ENCODE measurements at places on chromosomes 6 and 20.
A peak's percentile ranks its signal among the peaks of the same experiment; 100 is the strongest.

- no peak for DNase-seq
Measured at GRCh38 chr6:21996425-21997118, 300.3 kb downstream of the PRL start.

GRCh38 chr20:23005776-23006175, 29.3 kb upstream of the SSTR4 start:
- DNase-seq = no peak

DNA sequence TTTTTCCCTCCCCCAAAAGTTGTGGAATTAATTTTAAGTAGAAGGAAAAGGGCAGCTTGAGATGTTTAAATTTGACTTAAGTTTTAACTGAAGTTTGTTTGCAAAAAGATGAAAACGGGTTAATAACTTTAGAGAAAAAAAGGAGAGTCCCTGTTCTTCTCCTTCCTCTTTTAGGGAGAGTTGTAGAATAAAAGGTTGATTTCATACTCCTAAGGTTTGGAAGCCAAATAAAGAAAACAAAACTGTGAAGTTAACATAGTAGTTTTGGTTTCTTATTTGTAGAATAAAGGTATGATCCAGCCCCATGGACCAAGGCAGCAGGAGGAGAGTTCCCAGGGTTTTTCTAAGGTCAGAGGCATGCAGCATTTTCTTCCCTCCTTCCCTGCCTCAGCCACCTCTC, 33.4 kb downstream of the FOXO3 start:
- DNase-seq = no peak

DNA sequence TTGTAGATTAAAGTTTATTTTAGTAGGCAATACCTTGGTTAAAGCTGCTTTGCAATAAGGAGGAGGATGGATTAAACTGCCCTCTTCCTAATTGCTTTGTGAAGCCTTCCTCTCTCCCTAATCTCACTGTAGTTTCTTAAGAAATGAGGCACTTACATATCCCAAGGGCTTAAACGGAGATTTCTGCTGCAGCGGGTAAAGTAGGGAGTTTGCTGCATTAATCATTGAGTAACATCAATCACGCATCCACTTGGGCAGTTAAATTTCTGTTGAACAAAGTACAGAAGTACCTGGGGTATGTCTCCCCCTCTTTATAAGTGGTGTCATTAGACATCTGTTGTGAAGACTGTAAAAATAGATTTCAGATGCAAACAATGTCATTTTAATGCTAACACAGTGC, 29.5 kb upstream of the ARID1B start:
- DNase-seq = peak; percentile 84

DNA sequence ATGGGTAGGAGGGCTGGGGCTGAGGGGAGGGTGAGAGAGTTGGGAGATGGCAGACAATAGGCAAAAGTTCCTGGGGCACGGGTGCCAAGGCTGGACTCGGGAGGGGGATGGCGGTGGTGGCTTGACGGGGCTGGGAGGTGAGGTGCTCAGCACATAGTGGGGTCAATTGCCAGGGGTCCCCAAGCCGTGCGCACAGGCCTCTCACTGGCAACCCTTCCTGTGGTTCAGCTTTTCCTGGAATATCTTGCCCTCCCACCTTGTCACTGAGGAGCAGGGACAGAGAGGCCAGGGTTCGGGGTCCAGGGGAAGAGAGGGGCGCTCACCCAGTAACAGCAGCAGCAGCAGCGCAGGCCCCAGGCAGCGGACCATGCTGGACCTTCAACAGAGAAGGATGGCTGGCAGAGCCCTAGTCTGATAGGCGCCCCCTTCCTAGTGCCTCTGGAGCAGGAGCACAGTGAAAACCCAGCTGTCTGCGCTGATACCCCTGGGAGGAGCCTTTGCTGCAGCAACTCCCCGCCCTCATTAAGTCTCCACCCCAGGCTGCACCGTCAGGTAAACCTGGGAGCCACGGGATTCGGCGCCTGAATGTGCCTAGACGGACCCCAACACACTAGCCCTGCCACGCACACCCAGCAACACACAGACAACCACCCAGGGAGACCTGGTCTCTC, at the start of gene GFRA4:
Gene GFRA4, minus strand, starts transcription at position 369 of the 671 bp plus-strand sequence. Its CDS starts 0 bp downstream, at position 369.
- no peak for DNase-seq

DNA sequence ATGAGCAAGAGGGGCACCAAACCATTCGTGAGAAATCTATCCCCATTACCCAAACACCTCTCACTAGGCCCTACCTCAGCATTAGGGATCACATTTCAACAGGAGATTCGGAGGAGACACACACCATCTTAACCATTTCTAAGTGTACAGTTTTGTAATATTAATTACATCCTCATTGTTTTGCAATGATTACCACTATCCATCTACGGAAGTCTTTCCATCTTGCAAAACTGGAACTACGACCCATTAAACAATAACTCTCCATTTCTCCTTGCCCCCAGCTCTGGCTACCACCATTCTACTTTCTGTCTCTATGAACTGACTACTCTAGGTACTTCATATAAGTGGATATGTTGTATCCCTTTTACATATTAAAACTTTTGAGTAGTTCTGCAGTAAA, 20.1 kb downstream of the ACOT13 start:
- no peak for DNase-seq

DNA sequence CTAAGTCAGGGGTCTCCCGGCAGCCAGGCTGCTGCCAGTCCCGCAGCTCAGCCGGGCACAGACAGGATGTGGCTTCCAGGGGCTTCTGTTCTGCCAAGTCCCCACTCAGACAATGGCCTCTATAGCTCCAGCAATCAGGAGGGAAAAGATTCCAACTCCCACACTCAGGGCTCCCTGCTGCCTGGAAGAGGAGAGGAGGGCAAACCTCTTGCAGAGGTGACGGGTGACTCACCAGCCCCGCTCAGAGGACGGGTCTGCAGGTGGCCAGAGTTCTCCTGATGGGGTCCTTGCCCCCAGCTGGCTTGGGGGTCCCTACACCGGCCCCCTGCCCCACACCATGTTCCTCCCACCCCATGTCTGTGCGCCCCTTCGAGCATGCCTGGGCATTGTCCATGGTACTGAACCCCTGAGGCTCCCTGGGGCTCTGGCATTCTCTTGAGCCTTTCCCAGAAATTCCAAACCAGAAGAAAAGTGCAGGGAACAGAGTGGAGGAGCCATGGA, 32.6 kb downstream of the NTSR1 start:
- DNase-seq = no peak

DNA sequence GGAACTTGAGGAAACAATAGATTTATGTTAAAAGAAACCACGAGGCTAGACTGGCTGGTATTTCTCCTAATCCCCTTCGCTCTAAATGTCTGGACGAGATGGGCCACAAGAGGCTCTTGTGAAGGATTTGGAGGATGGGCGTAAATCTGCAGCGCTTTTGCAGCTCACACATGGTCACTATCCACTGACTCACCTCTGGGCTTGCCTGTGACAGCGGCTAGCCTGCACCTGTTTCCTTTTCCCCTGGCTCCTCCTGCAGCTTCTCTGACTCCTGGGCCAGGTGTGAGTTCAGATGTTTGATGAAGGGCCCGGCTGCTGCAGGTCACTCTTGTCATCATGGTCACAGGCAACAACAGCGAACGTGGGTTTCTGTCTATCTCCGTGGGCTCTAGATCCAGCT, 629.4 kb downstream of the CBLN4 start:
- DNase-seq = peak; percentile 1

DNA sequence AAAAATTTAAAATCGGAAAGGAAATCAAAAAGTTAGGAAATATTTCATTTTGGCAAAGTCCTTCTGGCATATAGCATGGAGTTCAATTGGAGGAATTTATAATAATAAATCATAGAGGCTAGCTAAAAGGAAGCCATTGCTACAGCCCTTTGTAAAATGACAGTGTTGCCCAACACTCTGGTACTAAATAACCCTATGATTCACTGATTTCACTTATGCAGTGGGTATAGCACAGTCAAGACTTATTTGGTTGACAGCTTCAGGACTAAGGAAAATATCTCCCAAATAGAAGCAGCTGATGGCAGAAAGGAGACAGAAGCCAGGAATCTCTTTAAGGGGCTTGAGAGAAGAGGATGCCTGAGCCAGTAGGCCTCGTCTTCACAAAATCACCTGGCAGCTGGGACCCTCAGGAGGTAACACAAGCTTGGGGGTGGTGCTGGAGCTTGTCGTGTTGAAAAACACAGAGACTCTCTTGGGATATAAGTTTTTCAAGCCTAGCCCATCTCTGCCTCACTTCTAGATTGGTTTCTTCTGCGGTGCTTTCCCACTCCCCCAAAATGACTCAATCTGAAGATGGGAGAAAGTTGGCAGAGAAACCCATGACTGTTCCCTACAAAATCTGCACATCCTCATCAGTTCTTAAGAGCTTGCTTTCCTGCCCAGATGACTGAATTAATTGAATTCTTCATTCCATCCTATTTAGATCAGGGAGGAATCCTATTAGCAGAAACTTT, 38.4 kb upstream of the EYA4 start:
- DNase-seq = no peak

GRCh38 chr20:14951707-14952418, 614.5 kb upstream of the FLRT3 start:
- DNase-seq = no peak

DNA sequence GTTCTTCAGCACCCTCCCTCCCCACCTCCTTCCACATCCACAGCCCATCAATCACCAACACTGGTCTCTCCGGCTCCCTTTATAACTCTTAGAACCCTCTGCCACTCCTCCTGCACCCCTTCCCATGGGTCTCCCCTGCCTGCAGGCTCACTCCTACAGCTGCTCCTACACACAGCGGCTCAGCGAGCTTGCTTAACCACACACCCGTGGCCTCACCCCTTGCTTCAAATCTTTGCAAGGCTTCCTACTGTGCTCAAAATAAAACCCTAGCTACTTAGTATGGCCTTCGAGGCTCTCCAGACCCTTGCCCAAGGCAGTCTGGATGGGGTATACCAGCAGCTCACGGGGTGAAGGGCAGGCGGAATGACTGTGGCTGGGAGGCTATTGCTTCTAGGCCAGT, 63.7 kb downstream of the JPH2 start:
- DNase-seq = no peak

DNA sequence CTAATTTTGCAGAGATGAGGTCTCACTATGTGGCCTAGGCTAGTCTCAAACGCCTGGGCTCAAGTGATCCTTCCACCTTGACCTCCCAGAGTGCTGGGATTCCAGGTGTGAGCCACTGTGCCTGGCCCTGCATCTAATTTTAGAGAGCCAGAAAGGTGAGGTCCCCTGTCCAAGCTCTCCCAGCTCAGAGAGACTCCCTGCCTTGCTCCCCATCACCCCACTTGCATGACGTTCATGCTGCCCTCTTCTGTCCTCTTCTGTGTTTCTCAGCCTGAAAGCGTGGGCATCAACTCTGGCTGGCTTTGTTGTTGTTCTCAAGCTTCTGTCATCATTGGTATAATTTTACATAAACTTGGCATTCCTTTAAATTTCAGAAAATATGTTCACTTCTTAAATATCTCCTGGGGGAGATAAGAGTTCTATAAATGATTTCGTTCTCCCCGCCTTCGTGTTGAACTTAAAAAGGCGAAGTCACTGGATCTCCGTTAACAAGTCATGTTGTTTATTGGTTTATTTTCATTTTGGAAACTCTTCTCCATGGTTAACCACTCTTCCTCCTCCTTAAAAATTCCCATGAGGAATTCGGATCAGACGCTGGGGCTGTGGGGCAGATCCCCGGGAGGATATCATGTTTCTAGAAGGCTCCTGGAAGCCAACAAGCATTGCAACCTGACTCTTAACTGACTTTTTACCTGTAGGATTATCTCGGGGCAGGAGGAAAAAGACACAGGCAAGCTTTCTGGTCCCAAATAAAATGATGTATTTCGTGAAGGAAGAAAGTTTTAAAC, 13.2 kb upstream of the PARD6B start:
- no peak for DNase-seq

GRCh38 chr6:13998356-13998755, 73.6 kb downstream of the RNF182 start:
- DNase-seq = no peak

GRCh38 chr20:14947946-14948345, 610.5 kb upstream of the FLRT3 start:
- no peak for DNase-seq

GRCh38 chr6:149948011-149948410, 6.2 kb downstream of the ULBP2 start:
- no peak for DNase-seq

DNA sequence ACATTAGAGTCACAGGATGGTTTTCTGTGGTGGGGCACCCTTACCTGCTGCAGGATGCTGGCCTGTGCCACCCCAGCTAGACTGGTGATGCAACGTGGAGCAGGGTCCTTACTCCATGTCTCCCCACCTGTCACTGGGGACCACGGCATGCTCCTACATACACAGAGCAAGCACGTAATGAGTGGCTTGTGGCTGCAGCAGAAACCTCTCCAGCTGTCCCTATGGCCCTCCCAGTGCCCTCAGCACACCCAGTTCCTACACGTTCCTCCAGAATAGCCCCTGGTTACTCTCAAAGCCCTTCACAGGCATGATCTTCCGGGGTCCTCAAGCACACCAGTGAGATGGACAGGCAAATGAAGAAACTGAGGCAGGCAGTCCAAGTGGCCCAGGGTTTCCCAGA, 3.2 kb upstream of the LSM14B start:
- DNase-seq = no peak

GRCh38 chr20:35171753-35172433, at the start of gene PROCR:
PROCR (plus strand) TSS chr20:35172072; CDS start chr20:35172155, 83 bp downstream.
- peak; percentile 35 for DNase-seq

- DNase-seq = no peak
Measured at GRCh38 chr6:38375341-38375740, 264.4 kb downstream of the BTBD9 start.

- DNase-seq = no peak
Measured at GRCh38 chr6:25862199-25862598, 11.8 kb downstream of the SLC17A3 start.

GRCh38 chr6:133290930-133291329, 49.8 kb downstream of the EYA4 start:
- no peak for DNase-seq

- DNase-seq = peak; percentile 51
Measured at GRCh38 chr6:5730585-5731263, 276.0 kb downstream of the NRN1 start.

DNA sequence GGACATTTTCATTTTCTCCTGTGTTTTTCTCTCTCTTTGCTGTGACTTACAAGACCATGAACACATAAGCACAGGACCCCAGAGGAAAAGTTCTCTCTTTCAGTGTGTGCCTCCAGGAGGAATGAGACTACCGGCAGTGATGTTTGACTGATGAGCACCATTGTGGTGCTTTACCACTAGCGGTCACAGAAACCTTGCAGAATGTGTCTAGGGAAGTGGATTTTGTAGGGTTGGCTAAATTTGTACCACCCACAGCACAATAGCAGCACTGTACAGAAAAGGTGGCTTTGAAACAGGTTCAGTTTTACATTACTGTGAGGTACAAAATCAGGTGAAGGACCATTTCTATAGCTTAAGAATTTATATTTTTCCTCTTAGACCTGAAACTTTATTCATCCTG, 301.9 kb upstream of the SUPT3H start:
- DNase-seq = no peak

- no peak for DNase-seq
Measured at GRCh38 chr6:87066449-87067333, 28.2 kb downstream of the CGA start.

DNA sequence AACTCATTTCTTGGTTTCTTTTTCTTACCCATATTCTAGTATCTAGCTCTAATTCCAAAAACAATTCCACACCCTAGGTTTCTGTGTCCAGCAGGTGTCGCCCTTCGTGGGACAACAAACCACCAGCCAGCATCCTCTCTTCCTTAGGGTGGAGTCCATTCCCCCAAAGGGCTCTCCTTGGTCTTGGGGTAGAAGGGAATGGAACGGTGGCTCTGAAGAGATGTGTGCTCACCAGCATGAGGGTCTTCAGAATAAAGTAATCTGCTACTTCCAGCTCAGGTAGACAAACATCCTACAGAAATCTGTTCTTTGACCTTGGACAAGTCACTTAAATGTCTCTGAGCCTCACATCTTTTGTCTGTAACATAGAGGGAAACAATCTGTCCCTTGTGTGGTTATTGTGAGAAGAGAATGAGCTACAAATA, 7.2 kb downstream of the HLA-DMB start:
- DNase-seq = no peak

GRCh38 chr6:34237722-34238584, 1.3 kb downstream of the HMGA1 start:
- DNase-seq = no peak
